ENCODE measurements at places on chromosomes 7 and 10.

DNA sequence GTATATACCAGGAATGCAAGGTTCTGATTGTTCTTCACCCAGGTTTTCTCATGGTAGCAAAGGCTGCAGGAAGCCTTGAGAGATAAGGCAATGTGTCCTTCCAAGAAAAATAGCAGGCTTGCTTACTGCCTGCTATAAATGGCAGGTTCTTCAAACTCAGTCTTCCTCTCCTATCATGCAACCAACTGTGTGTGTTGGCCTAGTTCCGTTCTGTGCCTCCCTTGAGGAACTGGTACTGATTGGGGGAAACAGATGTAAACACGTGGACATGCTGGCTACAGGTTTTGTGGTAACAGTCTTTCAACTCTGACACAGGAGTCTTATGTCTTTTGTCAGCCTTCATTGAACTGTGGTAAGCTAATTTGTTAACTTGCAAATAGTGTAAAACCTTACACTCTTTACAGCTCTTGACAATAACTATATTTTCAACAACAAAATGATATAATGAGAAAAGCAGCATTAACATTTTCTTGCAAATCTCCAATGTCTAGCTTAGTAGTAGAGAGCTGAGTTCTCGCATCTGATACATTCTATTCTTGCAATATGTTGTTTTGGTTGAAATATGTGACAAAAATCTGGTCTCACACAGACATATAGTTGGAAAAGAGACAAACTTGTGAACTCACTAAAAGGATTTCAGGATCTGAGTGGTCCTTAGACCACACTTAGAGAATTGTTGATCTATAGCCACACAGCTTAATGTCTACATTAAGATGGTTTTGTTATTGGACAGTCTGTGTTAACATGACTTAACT lies 54.7 kb upstream of the LSM8 start:
- DNase-seq: no peak

- no peak for DNase-seq
These were observed 585.2 kb upstream of the CELF2 start for GRCh38 chr10:10432296-10433035.

DNA sequence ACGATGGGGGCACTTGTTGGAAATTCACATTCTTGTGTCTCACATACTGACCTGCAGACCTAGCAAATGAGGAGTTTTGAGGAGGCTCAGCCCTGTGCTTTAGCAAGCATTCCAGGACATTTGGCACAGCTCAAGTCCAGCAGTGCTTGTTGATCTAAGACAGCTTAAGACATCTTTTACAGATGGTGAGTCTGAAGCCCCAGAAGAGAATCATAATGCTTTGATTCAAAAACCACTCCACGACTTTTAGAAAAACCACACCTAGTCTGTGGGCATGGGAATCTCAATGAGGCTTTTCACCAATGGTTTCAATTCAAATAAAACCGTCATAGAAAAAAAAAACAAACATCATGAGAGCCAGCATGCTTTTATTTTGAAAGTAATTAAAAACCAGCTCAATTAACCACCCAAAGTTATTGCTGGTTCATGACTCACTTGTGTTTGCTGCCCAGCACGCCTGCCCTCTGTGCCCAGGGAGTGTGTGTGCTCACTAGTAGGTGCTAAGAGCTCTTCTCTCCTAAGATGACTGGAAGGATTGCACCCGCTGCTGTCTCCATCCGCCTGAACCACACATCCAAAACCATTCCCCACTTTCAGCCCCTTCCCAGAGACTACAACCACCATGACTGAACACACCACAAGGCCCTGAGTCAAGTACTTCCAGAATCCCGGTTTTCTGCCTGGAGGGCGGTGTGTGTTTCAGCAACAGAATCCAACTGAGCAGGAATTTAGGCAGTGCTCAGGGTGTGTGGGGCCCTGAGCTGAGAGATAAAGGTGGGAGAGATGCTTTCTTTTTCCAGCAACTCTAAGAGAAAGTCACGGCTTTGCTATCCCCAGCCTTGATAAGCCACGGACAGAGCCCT lies 130.2 kb upstream of the ADAM12 start:
- DNase-seq: no peak

DNA sequence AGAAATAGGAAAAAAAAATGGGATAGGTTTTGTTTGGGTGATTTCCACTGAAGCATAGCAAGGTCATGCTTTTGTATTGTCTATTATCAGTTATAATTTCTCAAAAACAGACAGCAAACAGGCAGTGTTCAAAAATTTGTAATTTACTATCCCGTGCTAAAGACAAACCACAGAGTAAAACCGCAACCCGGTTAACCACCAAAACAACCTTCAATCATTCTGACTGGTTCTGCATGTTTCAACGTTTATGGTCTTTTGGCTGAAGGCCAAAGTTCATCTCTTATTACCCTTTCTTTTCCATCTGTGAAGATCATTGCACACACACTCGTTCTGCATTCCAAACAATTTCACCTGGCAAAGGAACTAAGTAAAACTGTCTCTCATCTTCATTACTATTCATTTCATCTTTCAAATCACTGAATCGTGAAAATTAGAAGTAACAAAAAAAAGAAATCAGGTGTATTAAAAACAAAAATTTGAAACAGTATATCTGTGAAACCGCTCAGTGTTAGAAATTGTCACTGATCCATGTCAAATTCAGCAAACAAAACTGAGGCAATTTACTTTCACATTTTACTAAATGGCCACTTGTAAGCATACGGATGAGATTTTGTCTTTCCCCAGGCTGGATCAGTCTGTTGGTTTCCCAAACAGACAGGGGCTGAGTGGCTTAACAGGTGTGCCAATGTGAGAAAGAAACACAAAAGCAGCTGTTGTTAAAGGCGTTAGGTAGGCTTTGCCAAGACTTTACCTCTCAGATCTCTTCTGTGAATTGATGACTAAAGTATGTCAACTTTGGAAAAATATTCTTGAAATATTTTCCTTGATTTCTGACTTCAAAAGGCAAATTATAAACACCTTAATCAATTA lies 539.6 kb downstream of the CNTNAP2 start:
- DNase-seq: no peak

GRCh38 chr10:17731331-17732020 lies 20.5 kb upstream of the TMEM236 start:
- no peak for DNase-seq

GRCh38 chr7:72438491-72438890 lies 26.4 kb upstream of the CALN1 start:
- DNase-seq: no peak

DNA sequence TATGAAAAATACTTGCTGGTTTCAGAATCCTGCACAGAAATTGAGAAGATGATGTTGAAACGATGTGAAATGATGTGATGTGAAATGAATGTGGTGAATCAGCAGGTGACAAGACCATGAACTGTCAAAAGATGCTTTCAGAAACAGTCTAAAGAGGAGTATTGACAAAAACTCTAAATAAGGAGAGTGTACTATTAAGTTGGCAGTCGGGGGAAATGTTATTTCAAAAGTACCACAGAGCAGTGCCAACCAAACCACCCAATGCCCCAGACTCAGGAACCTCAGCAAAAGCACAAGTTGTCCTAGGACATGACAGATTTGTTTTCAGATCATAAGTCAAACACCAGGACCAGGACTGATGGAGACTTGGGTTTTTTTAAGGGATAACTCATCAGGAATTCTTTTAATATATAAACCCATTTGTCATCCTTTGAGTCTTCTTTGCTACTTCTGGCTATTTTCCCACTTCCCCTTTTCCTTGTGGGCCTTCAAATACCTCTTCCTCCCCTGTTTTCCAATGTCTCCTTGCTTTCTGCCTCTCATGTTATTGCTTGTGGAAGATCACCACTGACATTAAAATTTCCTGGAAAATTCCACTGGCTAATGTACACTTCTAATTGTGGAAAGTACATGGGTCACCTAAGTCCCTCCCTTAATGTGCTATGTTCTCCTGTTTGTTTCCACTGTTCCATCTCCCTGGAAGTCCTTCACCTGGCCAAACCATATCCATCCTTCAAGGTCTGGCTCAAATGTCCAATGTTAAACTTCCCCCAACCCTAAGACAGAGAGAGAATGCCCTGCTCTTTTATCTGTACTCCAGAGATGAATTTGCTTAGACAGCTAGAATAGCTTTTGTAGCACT lies 10.2 kb upstream of the PPP1R3C start:
- DNase-seq: peak; percentile 71

- no peak for DNase-seq
These were observed at the start of gene LRRC18 for GRCh38 chr10:48939790-48940325. Gene LRRC18 (minus strand): TSS chr10:48939840. CDS start chr10:48914155, 25,685 bp downstream.

DNA sequence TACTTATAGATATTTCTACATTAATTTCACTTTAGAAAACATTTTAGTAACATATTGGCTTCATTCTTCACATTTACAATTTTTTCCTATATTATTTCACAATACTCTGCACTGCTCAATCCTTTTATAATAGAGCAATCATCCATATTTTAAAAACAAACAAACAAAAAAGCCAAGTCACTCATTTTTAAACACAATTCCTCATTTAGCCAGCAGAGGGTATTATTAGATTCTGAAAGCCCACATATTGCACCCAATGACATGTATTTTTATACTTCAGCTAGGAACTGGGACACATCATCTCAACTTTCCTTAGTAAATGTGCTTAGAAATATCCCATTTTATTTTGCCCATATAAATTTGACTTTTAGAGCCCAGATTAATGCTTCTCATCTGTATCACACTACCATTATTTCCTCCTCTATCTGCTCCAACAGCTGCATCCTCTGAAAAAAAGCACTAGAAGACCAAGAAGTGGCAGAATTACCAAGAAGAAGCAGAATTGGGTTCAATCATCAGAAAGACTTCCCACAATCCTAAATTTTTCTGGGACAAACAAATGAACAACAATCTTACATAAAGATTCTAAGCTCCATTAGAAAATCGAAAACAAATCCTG lies 29.5 kb downstream of the CTNNA3 start:
- peak; percentile 44 for DNase-seq

- DNase-seq: no peak
These were observed 49.4 kb downstream of the OR13A1 start for GRCh38 chr10:45265996-45266395.

GRCh38 chr7:97020601-97020995 lies 4.0 kb downstream of the DLX5 start:
- DNase-seq: no peak

GRCh38 chr10:52420656-52421055 lies 106.6 kb downstream of the DKK1 start:
- peak; percentile 81 for DNase-seq

GRCh38 chr10:25725917-25726716 lies 207.9 kb upstream of the MYO3A start:
- DNase-seq: peak; percentile 33

- DNase-seq: no peak
These were observed 69.3 kb downstream of the AVL9 start for GRCh38 chr7:32564542-32564941.
